Myometrial cell (primary cell): ENCODE measurements at places on chromosomes 2 and 18. TPM values are rescaled to one million over a fixed set of nuclear protein-coding genes. Genes with fewer than 3 reads are reported as not detected.

Gene IL1RL1
- total RNA-seq: 0.29 and 2.5 TPM in 2 replicates

Gene ACVR1C
- not detected in 2 replicates for total RNA-seq

Gene ACVR1
- total RNA-seq: 16.3 and 17.9 TPM in 2 replicates

Gene NT5C1B
- not detected in 2 replicates for total RNA-seq

Gene HES6
- 2.7 and 5.8 TPM in 2 replicates for total RNA-seq

Gene UGT1A8
- not detected in 2 replicates for total RNA-seq

Gene EN1
- not detected in 2 replicates for total RNA-seq

Gene PID1
- 2.5 and 2.6 TPM in 2 replicates for total RNA-seq

Gene CUL3
- total RNA-seq: 39.2 and 41.8 TPM in 2 replicates

Gene NTSR2
- not detected in 2 replicates for total RNA-seq

Gene PDE1A
- total RNA-seq: 7.4 and 11.2 TPM in 2 replicates

Gene INHA
- not detected in 2 replicates for total RNA-seq

Gene NGEF
- total RNA-seq: 3.2 and 5.8 TPM in 2 replicates

Gene TMEM37
- 3.2 and 4.1 TPM in 2 replicates for total RNA-seq

Gene SLC16A14
- total RNA-seq: 3.5 and 5.2 TPM in 2 replicates

Gene SLC5A7
- not detected in 2 replicates for total RNA-seq

Gene CHN1
- total RNA-seq: 61.4 and 81.9 TPM in 2 replicates

Gene REG1B
- total RNA-seq: not detected in 2 replicates

Gene ANKAR
- 3.2 and 5.2 TPM in 2 replicates for total RNA-seq

Gene CHRNG
- not detected in 2 replicates for total RNA-seq

Gene HOXD9
- total RNA-seq: 3.2 and 5.8 TPM in 2 replicates

Gene AQP4
- total RNA-seq: not detected in 2 replicates

Gene RBKS
- 7.3 and 7.8 TPM in 2 replicates for total RNA-seq

Gene ABCG8
- not detected in 2 replicates for total RNA-seq

Gene LRRTM4
- not detected in 2 replicates for total RNA-seq

Gene GPD2
- total RNA-seq: 57.1 and 58.2 TPM in 2 replicates

Gene CCL20
- total RNA-seq: 0.18 and 0.86 TPM in 2 replicates

Gene CCDC102B
- total RNA-seq: 1.4 and 6.9 TPM in 2 replicates

Gene AMMECR1L
- 6.9 and 8.5 TPM in 2 replicates for total RNA-seq

Gene VWA3B
- not detected in 2 replicates for total RNA-seq

Gene CCDC121
- total RNA-seq: 1.2 and 2.7 TPM in 2 replicates

Gene HSBP1L1
- total RNA-seq: 11.2 and 19.3 TPM in 2 replicates

Gene HAAO
- total RNA-seq: not detected in 2 replicates

Gene EGR4
- total RNA-seq: not detected in 2 replicates

Gene COLEC11
- total RNA-seq: 0.89 TPM in 1 of 2 replicates, not detected in the other

Gene ACTG2
- total RNA-seq: 8.6 and 12.4 TPM in 2 replicates

Gene KLHL41
- total RNA-seq: 0.29 and 0.35 TPM in 2 replicates

Gene NOSTRIN
- total RNA-seq: 0.18 and 0.29 TPM in 2 replicates

Gene TRABD2A
- 7.8 and 8.9 TPM in 2 replicates for total RNA-seq
